Activated naive CD8-positive, alpha-beta T cell treated with anti-CD3 and anti-CD28 coated beads, Interleukin-2, amount 10 ng/mL, durations not matched to agents 7 days and 5 days (primary cell): ENCODE measurements at places on chromosomes 7 and 10. TPM values are rescaled to one million over a fixed set of nuclear protein-coding genes. Genes with fewer than 3 reads are reported as not detected.

GRCh38 chr10:112821038-112821437 is 129.0 kb upstream of the TCF7L2 start:
- H3K4me3 ChIP-seq: no peak overlapping the region
- peaks cover 1% of the 10 kb centered on the region for H3K36me3 ChIP-seq
- H3K27me3 ChIP-seq: no peaks in the 10 kb centered on the region
- no peak overlapping the region for H3K27ac ChIP-seq

DNA sequence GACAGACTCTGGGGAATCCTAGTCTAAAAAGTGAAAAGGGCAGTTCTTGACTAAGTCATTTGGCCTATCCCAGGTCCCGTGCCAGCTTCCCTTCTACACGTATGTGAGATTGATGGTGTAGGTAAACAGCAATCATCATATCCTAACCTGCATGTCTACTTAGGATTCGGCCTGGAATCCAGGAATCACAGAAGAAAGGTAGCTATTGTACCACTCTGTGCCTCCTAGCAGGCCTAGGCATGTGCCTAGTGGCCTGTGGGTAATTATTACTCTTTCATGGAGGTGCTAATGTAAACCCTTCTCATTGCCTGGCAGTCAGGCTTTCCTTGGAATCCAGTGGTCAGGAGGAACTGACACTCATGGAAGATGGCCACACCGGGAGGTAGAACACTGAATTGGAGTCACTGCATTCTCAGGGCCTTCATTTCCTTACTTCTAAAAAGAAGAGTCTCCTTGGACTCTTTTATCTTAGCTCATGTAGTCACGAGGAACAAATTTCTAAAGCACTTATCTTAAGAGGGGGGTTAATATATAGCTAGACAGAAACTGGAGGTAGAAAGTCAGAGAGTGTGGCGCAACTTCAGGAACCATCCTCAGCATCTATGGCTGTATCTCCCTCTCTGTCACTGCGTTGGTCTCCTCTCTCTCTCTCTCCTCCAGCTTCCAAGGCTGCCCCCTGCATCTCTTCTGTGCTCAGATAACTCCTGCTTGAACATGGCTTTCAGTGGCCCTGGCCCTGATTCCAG is 122.5 kb downstream of the C1GALT1 start:
- H3K4me3 ChIP-seq: no peak overlapping the region
- H3K36me3 ChIP-seq: no peaks in the 10 kb centered on the region
- no peaks in the 10 kb centered on the region for H3K4me1 ChIP-seq
- H3K27me3 ChIP-seq: no peaks in the 10 kb centered on the region

GRCh38 chr7:70239918-70240317 is 641.6 kb downstream of the AUTS2 start:
- H3K36me3 ChIP-seq: no peaks in the 10 kb centered on the region
- no peak overlapping the region for H3K4me3 ChIP-seq
- no peak overlapping the region for H3K27ac ChIP-seq
- no peaks in the 10 kb centered on the region for H3K4me1 ChIP-seq

DNA sequence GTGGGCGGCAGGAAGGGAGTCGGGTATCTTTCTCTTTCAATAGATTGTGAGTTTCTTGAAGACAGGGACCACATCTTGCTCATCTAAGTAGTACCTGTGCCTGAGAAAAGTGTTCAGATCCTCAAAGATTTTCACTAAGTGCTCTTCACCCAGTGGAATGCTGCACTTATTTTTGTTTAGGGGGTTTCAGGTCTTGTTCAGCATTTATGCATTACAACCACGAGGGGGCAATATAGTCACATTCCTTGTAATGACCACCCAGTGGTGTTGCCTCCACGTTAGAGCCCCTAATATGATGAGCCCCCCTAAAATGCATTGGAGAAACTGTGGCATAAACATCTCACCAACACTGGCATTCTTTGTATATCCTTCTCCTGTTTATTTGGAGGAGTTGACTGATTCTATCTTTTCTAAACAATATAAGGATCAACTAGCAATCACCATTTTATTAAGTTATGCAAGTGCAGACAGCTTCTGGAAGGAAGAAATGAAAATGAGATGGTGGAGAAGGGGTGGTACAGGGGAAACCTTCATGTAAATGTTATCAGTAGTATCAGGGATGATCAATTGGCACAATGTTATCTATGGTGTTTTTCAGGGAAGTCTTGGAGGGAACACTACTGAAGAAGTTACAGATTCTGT is 3.1 kb upstream of the PAPSS2 start:
- peaks cover 43% of the 10 kb centered on the region for H3K27me3 ChIP-seq
- no peak for DNase-seq
- peaks cover 5% of the 10 kb centered on the region for H3K4me1 ChIP-seq
- no peak overlapping the region for H3K4me3 ChIP-seq

DNA sequence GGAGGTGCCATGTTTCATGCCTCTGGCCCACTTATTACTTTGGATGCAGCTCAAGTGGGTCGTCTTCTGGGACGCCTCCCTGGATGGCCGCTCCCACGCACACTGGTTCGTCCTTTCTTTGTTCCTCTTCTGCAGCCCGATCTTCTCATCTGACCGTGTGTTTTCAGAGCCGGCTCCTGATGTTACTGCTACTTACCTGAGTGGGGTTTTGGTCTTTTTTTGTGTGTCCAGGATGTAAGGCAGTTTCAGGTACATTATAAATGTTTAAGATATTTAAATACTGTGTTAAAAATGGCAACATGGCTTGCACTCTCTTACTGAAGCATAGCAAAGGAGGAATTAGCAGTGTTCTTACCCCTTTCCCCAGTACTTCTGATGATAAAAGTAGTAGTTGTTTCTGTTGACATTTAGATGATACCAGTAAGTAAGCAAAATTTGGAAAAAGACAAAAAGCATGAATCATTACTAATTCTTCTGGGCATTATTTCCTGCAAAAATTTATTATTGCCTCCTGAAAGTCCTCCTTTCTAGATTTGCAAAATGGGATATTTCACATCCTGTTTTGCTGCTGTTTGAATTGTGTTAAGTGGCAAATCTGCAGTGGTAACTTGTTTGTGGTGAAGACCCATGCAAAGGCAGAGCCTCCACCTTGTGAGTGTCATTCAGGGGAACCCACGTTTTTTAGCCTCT is 59.4 kb downstream of the SHH start:
- H3K27ac ChIP-seq: peak overlapping the region; percentile 46
- peaks cover 45% of the 10 kb centered on the region for H3K4me1 ChIP-seq
- H3K36me3 ChIP-seq: peaks cover 55% of the 10 kb centered on the region
- DNase-seq: no peak

WAPL gene
- total RNA-seq: 47.9 TPM

COL1A2 gene
- 0.23 TPM for total RNA-seq

DNA sequence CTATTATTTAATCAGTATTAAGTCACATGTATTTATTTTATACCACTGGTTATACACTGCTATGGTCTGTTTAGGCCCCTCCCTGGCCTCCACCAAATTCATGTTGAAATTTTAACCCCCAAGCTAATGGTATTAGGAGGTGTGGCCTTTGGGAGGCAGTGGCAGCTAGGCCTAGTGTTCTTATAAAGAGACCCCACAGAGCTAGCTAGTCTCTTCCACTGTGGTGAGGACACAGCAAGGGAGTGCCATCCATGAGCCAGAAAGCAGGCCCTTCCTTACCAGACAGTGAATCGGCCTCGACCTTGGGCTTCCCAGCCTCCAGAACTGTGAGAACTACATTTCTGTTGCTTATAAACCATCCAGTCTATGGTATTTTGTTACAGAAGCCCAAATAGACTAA is 28.7 kb downstream of the RBM48 start:
- no peak overlapping the region for H3K4me3 ChIP-seq
- peaks cover 4% of the 10 kb centered on the region for H3K27me3 ChIP-seq
- peaks cover 2% of the 10 kb centered on the region for H3K36me3 ChIP-seq
- no peak for DNase-seq
- H3K4me1 ChIP-seq: no peaks in the 10 kb centered on the region

OR13A1 gene
- 0.23 TPM for total RNA-seq

- no peak overlapping the region for H3K27ac ChIP-seq
- H3K4me3 ChIP-seq: no peak overlapping the region
- no peak for DNase-seq
- H3K4me1 ChIP-seq: no peaks in the 10 kb centered on the region
- no peaks in the 10 kb centered on the region for H3K27me3 ChIP-seq
Observed at GRCh38 chr7:20574784-20575720, 40.4 kb upstream of the ABCB5 start.

DNA sequence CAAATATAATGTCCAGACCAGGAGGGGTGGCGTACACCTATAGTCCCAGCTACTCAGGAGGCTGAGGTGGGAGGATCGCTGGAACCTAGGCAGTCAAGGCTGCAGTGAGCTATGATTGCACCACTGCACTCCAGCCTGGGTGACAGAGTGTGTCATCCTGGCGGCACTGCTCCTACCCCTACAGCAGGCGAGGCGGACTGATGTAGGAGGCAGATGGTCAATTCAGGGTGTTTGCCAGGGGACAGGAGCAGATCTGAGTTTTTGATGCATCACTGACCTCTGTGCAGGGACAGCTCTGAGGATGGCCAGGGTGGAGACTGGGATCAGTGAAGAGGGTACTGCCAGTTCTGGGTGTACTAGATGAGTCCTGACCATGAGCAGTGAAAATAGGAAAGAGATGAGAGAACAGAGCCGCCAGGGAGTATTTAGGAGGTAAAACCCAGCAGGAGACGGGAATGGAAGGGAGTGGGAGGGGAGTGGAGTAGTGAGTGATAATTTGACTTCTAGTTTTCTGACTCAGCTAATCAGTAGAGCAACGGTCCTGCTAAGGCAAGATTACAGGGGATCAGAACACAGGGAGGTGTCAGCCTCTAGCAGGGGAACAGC is 75.3 kb downstream of the HIP1 start:
- no peaks in the 10 kb centered on the region for H3K27me3 ChIP-seq
- H3K27ac ChIP-seq: no peak overlapping the region
- no peaks in the 10 kb centered on the region for H3K4me1 ChIP-seq
- H3K36me3 ChIP-seq: no peaks in the 10 kb centered on the region
- no peak overlapping the region for H3K4me3 ChIP-seq

GRCh38 chr10:99233000-99233688 is 2.5 kb downstream of the HPSE2 start:
- peaks cover 1% of the 10 kb centered on the region for H3K36me3 ChIP-seq
- DNase-seq: no peak
- H3K4me3 ChIP-seq: peak overlapping the region; percentile 26
- no peak overlapping the region for H3K27ac ChIP-seq

FAM25G gene
- total RNA-seq: not detected

FAM241B gene
- 11.7 TPM for total RNA-seq

- peaks cover 85% of the 10 kb centered on the region for H3K4me1 ChIP-seq
- H3K4me3 ChIP-seq: peak overlapping the region; percentile 71
- H3K36me3 ChIP-seq: peaks cover 11% of the 10 kb centered on the region
- no peak for DNase-seq
- peak overlapping the region; percentile 89 for H3K27ac ChIP-seq
Observed at GRCh38 chr7:100544967-100545359, 6.0 kb downstream of the AGFG2 start.

SLC18A3 gene
- not detected for total RNA-seq

DNA sequence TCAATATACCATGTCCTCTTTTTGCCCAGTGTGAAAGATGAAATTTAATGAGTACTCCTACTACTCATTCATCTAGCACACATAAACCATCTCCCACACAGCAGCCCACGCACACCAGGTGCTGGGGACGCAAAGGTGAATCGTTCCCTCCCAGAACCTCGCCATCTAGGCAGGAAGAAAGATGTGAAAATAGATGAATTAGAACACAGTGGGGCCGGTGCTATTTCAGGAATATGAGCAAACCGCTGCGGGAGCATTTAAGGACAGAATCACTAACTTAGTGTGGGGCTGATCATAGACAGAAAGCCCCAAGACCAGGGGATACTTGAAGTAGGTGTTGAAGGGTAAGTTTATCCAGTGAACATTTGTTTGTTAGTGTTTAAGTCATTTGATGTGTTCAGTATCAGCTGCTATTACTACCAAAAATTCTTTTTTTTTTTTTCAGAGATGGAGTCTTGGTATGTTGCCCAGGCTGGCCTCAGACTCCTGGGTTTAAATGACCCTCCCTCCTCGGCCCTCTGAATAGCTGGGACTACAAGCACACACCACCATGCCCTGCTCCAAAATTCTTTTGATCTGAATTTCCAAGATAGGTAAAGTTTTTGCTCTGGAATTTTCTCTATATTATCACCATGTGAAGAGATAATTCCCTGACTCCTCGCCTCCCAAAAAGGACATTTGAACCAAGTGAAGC is 48.8 kb downstream of the CPXM2 start:
- DNase-seq: no peak
- no peaks in the 10 kb centered on the region for H3K4me1 ChIP-seq
- peaks cover 7% of the 10 kb centered on the region for H3K27me3 ChIP-seq
- no peak overlapping the region for H3K4me3 ChIP-seq
- no peaks in the 10 kb centered on the region for H3K36me3 ChIP-seq
- no peak overlapping the region for H3K27ac ChIP-seq

NEURL1 gene
- 2.0 TPM for total RNA-seq

ANLN gene
- 57.1 TPM for total RNA-seq

ESYT2 gene
- total RNA-seq: 94.2 TPM

DNA sequence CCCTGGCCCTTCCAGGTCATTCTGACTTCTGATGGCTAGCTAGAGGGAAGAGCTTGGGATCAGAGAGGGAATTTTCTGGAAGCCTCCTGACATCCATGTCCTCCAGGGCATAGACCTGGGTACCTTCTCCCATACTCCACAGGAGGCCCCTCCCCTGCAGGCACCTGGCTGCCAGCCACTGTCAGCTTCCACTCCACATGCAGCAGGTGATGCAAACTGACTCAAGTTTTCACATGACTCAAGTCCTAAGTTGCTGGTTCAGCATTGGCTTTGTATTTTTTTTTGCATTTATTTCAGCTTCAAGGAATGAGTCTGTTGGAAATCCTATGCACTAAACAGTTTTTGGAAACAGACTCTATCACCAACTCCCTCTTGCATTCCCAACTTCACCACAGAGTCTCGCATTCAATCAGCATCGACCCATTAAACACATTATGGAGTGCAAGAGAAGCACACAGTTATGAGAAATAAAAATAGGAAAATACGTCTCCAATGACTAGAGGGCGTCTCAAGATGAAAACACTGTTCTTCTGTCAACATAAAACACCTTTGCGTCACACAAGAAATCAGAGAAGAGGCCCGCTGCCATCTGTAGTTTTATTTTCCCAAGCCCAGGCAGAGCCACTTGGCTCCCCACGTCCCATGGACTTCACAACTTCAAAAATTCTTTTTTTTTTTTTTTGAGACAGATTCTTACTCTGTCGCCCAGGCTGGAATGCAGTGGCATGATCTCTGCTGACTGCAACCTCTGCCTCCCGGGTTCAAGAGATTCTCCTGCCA is 362.6 kb upstream of the MGMT start:
- no peak for DNase-seq
- H3K36me3 ChIP-seq: peaks cover 14% of the 10 kb centered on the region
- peaks cover 42% of the 10 kb centered on the region for H3K4me1 ChIP-seq
- H3K27me3 ChIP-seq: no peaks in the 10 kb centered on the region
- H3K27ac ChIP-seq: peak overlapping the region; percentile 45
